ELF-1 (cell line): ENCODE measurements at places on chromosomes 2 and 18.
A peak's percentile ranks its signal among the peaks of the same experiment; 100 is the strongest.

- no peak for DNase-seq
Observed at GRCh38 chr2:164661349-164661748, 40.1 kb upstream of the GRB14 start.

DNA sequence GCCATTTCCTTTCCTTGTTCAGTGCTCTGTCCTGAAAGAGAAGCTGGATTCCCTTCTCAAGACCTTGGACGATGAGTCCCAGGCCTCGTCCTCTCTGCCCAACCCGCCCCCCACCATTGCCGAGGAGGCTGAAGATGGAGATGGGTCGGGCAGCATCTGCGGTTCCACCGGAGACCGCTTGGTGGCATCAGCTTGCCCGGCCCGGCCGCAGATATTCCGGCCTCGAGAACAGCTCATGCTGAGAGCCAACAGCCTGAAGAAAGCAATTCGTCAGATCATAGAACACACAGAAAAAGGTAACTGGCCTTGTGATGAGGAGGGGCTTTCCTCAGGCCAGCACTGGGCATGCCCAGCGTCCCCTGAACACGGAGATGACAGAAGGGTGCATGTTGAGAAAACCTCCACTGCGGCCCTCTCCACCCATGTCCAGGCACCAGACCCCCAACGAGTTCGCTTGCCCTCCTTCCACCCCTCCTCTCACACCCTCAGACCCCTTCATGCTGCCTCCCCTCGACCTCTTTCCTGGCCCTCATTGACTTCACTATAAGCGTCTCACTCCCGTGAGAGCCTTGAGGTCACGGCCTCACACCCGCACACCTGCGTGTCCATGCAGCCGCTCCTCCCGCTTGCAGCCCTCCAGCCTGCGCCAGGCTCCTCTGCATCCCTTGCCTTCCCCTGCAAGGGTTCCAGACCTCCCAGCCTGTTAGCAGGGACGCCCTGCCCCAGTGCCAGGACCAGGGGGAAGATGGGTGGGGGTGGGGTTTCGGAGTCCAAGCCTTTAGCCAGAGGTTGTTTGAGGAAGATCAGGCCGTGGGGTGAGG, 95.0 kb downstream of the DGKD start:
- DNase-seq = peak; percentile 87

DNA sequence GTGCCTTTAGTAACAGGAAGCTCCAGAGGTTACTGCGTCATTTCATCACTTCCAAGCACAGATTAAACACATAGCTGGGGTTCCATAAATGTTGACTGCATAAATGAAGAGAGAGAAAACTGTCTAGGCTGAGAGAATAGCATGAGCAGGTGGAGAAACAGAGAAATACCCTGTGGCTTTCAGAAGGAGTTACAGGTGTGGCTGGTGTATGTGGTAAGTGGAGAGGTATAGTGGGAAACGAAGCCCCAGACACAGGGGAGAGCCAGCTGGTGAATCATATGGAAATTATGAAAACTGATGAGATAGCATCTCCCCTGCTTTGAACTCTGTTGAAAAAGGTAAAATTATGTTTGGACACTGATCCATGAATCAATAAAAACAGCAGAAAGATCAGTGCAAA, 807.4 kb upstream of the POU3F3 start:
- no peak for DNase-seq

DNA sequence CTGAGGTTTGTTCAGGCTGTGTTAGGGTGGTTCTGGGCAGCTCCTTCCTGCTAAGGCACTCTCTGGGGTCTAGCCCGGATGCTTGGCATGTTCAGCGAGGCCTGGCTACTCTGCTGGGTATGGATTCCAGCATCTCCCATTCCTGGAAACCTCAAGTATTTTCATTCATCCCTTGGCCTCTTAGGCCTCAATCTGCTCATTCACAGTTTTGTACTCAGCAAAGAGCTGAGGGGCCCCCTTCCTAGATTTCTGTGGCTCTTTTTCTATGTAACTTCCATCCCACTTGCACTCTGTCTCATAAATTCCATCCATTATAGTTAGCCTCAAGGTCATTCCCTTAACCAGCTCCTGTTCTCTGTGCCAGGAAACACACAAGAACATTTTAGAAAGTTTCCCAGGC, 798.8 kb upstream of the HS6ST1 start:
- DNase-seq = no peak

- no peak for DNase-seq
Observed at GRCh38 chr18:22505141-22505591, 87.5 kb upstream of the CTAGE1 start.
